Activated CD8-positive, alpha-beta memory T cell treated with anti-CD3 and anti-CD28 coated beads for 1 hour (primary cell): ENCODE measurements at places on chromosomes 4 and X.

DNA sequence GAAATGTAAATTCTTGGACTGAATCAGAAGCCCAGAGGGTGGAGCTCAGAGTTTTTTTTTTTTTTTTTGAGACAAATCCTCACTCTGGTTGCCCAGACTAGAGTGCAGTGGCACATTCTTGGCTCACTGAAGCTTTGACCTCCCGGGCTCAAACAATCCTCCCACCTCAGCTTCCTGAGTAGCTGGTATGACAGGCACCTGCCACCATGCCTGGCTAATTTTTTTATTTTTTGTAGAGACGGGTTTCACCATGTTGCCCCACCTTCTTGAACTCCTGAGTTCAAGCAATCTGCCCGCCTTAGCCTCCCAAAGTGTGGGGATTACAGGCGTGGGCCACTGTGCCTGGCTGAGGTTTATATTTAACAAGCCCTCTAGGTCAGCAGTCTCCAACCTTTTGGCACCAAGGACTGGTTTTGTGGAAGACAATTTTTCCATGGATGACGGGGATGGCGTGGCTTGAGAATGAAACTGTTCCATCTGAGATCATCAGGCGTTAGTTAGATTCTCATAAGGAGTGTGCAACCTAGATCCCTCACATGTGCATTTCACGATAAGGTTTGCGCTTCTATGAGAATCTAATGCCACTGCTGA lies 76.7 kb downstream of the FHIP1A start:
- DNase-seq: no peak

DNA sequence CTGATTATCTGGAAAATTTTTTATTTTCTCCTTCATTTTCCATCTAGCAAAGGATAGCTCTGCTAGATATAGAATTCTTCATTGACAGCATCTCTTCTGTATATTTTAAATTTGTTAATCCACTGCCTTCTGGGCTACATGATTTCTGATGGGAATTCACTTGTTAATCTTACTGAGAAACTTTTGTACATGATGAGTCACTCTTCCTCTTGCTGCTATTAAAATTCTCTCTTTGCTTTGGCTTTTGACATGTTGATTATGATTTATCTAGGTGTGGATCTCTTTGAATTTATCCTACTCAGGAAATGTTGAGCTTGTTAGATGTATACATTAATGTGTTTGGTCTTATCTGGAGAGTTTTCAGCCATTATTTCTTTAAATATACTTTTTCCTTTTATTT lies 27.5 kb downstream of the OR13H1 start:
- no peak for DNase-seq

DNA sequence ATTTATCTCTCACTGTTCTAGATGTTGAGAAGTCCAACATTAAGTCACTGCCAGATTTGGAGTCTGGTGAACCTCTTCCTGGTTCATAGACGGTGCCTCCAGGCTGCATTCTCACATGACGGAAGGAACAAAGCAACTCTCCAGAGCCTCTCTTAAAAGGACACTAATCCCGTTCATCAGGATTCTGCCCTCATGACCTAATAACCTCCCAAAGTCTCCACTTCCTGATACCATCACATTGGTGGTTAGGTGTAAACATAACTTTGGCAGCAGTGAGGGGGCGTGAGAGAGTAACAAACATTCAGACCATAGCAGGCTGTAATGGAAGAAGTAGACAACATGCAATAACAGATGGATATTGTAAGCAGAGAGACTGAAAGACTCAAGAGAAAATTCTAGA lies 388.6 kb downstream of the PDHA2 start:
- DNase-seq: no peak

DNA sequence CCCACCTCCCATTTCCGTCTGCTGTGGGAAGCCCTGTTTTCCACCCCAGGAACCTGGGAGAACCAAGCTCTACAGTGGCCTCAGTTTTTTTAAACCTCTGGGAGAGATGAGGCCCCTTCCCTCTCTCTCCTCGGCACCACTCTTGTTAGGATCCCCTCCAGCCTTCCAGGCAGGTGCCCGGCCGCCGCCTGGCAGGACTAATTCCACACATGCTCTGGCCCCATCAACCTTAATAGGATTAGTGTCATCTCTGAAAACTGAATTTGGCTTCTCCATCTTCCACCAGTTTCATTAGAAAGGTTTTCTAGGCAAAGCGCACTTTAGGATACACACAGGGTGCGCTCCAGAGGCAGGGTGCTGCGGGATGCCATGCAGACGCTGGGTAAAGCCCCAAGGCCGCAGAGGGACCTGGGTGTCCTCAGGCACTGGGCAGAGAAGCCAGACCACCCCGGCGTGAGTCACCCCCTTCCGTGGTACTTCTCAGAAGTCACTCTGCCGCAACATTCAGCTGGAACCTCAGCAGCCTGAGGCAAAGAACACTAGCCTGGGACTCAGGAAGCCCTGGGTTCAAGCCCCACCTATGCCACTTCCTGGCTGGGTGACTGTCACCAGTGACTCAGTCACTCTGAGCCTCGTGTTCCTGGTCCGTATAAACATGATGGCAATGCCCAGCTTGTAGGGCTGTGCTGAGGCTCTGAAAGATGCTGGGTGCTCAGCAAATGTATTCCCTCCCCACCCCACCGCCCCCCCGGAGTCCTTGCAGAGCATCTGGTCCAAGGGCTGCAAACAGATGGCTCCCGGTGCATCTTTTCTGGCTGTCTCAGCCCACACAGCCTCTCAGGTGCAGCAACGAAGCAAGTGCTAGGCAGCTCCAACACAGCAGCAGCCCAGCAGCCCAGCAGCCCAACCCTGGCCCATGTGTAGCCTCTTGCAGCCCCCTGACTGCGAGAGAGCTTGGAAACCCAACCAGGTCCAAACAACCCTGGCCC lies 29.1 kb downstream of the PPP2R2C start:
- no peak for DNase-seq

- DNase-seq: no peak
Observed at GRCh38 chr4:162016991-162017390, 146.8 kb downstream of the FSTL5 start.

DNA sequence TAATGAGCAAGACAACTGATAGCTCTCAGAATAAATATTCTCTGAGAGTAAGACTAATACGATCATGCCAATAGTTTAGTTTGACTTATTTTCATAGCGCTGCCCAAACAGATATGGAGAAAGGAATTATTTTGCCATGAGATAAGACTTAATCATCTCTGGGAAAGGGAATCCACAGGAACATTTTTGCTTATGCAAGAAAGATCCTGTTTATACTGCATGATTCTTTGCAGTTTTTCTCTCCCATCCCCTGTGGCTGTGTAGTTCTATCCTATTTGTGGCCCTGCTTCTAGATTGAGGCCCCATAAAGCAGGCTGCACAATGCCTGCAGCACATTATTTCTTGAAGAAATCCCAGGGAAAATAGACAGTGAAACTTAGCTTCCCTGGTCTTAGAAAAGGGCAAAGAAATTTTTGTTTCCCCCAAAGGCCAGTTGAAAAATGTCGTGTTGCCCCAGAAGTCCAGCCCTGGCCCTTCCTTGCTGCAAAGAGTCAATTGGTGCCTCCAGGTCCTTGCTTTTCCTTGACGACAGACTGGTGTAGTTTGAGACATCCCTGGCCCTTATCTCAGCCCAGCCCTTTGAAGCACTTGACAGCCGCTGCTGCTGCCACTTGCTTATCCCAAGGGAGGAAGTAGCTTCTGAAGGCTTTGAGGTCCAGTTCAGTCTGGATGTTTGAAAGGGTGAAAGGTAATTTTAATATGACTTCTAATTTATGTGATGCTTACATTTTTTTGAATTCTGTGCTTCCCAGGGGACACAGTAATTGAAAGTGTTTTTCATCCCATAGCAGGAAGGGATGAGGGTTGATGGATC lies 45.0 kb upstream of the SH3RF1 start:
- no peak for DNase-seq

GRCh38 chr4:59387759-59388758 lies 1812.1 kb upstream of the ADGRL3 start:
- no peak for DNase-seq

- no peak for DNase-seq
Observed at GRCh38 chr4:142379277-142380051, 466.6 kb downstream of the INPP4B start.

DNA sequence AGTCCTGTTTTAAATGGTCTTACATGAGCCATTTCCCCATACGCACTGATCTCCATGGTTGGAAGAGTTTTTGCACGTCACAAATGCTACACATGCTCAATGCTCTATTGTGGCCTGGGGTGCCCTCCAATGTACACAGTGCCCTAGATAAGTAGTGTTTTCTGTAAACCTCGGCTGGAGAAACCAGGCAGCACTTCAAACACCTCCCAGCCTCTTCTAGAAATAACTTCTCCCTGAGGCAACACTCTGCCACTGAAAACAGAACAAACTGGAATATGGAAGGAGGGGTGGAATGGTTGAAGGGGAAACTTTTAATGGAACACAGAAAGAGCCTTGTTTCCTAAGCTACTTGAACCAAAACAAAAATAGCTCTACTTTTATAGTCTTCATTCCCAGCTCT lies 123.9 kb upstream of the CBR4 start:
- DNase-seq: no peak

DNA sequence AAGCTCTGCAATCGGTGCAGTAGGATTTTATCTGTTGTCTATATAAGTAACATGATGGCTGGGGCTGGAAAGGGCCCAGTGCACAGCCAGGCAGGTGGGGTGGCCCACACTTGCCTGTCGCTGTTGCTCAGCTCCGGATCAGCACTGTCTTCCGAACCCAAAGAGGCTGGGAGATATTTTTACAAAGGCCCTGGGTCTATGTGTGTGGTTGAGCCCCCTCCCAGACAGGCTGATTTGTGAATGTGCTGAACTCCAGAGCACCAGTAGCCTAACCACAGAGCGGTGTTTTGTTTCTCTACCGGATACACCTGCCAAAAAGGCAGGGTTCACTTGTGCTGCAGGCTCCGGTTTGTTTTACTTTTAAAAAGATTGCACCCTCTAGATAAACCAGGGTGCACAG lies 33.5 kb upstream of the CHRNA9 start:
- DNase-seq: peak; percentile 33

GRCh38 chr4:89105726-89106125 lies 5.6 kb upstream of the TIGD2 start:
- DNase-seq: no peak

DNA sequence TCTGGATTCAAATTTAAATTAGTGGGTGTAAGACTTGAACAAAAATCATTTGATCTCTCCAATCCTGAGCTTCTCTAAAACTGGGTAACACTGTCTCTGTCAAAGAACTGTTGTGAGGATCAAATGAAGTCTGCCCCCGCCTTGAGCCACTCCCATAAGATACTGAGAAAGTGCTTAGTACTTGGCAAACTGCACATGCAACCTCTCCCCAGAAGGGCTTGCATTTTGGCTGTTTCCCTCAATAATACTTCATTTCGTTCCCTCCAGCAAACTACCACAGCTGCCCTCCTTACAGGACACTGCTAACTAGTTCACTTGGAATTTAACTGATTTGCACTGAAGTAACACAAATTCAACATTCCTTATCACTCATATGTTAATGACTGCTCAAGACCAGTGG lies 79.8 kb downstream of the APBB2 start:
- DNase-seq: no peak

- DNase-seq: no peak
Observed at GRCh38 chr4:85968945-85969819, 390.7 kb downstream of the MAPK10 start.

GRCh38 chr4:55592014-55592413 lies at the start of gene PDCL2:
PDCL2 (minus strand) TSS chr4:55592245; CDS start chr4:55592109, 136 bp downstream.
- no peak for DNase-seq

DNA sequence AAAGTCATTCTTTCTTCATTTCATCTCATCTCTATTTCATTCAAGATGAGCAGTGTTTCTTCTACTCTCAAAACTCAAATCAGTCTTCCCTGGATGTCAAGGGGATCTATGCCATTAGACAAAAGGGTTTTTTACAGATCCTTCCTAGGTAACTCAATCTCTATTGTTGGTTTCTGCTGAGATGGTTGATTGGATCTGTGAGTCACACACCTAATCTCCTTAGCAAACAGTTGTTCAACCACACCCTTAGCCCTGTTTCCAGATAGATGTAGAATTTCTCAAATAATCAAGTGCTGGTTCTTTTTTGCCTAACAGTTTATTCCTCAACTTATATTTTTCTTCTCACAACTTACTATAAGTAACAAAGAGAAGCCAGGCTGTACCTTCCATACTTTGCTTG lies 200.5 kb downstream of the KDR start:
- DNase-seq: no peak

- no peak for DNase-seq
Observed at GRCh38 chrX:101415180-101416145, 7.4 kb downstream of the HNRNPH2 start.

- no peak for DNase-seq
Observed at GRCh38 chrX:12162420-12162819, 24.1 kb downstream of the FRMPD4 start.

DNA sequence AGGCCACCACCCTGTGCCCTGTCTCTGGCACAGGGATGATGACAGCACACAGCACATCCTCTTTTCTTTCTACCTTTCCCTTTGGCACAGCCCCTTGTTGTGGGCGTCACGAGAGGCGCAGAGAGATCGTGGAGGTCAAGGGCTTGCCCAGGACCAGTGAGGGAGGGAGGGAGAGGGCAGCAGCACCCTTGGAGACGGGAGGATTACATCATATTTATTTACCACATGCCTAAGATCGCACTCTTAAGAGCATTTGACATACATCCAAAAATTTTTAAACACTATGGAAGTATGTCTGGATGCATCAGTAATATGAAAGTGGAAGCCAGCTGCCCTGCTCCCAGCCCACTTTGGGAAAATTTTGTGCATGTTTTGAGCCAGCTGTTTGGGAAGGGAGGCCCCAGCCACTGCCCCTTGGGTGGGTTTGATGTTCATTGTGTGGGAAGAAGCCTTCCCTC lies 12.7 kb downstream of the WFS1 start:
- DNase-seq: no peak

- no peak for DNase-seq
Observed at GRCh38 chrX:3669841-3670475, 43.5 kb downstream of the PRKX start.

- DNase-seq: no peak
Observed at GRCh38 chr4:163113921-163114713, 52.6 kb downstream of the NAF1 start.

DNA sequence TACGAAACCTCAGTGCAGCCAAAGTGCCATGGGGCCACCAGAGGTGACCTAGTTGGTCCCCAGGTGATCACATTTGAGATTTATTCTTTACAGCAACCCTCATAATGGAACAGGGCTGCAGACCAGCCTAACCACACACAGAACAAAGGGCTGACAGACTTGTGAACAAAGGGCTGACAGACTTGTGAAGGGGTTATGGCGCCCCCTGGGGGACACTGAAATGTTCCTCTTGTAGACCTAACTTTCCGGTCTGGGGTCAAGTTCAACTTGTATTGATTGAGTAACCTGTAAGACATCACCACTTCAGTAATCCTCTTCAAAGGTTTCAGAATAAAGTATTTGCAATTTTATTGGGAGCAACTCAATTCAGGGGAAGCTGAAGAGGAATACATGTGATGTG lies 175.9 kb upstream of the RPS6KA3 start:
- peak; percentile 70 for DNase-seq

DNA sequence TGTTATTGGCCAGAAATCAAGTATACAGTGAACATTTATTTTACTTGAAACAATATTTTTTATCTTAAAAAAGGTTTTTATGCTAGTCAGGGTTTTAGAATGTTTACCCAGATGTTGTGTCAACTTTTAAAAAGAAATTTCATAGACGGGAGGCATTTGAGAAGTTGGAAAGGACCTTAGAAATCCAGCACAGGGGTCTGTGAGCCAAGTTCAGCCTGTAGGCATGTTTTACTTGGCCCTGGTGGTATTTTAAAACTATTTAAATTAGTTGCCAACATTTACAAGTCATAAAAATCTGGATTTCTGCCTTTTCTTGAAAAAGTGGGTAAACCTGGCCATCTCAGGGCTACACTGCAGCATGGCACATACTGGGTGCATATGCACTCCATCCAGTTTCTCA lies 25.5 kb upstream of the FHL1 start:
- no peak for DNase-seq
